BJ (cell line): ENCODE measurements at places on chromosomes 2 and 18. TPM values are rescaled to one million over a fixed set of nuclear protein-coding genes. Genes with fewer than 3 reads are reported as not detected.
A peak's percentile ranks its signal among the peaks of the same experiment; 100 is the strongest.

The RAMP1 gene
- polyA plus RNA-seq: 5.7 and 10.8 TPM in 2 replicates

The BCL11A gene
- polyA plus RNA-seq: 0.60 and 1.4 TPM in 2 replicates

The EHD3 gene
- 46.5 and 69.4 TPM in 2 replicates for polyA plus RNA-seq

- no peak for DNase-seq
Measured at GRCh38 chr2:231359441-231359840, 36.1 kb upstream of the B3GNT7 start.

- DNase-seq: no peak
Measured at GRCh38 chr2:62570861-62571698, 65.1 kb upstream of the TMEM17 start.

- DNase-seq: no peak
Measured at GRCh38 chr2:230591850-230592249, 120.8 kb upstream of the CAB39 start.

DNA sequence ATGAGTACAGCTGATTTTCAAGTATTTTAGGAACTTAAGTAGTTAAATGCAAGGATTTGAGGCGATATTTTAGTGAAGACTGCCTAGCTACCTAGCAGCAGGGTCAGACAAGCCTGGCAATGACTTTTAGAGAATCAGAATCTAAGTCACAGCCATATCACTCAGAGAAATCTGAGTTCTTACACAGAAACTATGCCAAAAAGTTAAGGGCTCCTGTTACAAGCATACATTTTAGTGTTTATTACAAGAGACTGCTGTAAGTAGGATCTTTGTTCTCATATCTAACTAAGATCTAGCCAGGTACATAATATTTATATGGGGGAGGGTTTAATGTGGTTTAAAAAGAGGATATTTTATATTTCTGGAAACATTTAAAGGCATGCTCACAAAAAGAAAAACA is 37.5 kb downstream of the MAP4K3 start:
- no peak for DNase-seq

GRCh38 chr2:164840458-164840929 is 1.1 kb downstream of the COBLL1 start:
- no peak for DNase-seq

GRCh38 chr2:83471655-83472054 is 987.4 kb downstream of the SUCLG1 start:
- DNase-seq: no peak

DNA sequence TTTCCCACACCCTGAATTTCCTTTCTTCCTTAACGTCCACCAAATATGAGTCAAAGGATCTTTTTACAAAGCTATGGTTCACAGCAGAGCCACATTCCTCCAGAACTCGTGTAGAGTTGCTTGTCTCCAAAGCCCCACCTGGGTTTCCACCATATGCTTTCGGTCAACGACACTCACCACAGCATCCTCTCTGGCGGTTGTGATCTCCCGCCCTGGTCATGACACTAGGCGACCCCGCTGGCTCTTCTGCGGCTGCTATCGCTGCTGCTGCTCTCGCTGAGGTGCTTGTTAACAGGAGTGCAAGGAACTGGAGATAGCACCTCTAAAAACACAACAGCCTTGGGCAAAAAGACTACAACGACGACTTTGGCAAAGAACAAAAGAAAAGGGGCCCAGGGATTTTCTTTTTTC is 340 bp downstream of the SLC40A1 start:
- DNase-seq: no peak

DNA sequence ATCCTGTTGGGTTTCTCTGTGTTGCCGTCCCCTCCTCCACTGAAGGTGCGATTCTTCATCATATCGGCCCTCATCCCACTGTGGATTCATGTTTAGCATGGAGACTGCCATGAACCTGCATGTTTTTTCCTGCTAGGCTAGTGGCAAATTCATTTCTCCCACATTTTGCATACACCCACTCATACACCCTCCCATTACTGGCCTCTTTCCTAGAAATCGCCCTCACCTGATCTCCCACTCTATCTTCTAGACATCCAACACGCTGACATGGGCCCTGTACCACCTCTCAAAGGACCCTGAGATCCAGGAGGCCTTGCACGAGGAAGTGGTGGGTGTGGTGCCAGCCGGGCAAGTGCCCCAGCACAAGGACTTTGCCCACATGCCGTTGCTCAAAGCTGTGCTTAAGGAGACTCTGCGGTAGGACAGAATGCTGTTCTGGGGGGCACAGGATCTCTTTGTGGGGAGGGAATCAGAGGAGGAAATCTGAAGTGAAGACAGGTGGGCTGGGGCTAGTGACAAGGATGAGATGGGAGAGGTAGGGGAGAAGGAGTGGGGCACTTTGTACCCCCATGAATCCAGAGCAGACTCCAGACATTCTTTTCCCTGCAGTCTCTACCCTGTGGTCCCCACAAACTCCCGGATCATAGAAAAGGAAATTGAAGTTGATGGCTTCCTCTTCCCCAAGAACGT is 17.7 kb downstream of the PRKAG3 start:
- no peak for DNase-seq

DNA sequence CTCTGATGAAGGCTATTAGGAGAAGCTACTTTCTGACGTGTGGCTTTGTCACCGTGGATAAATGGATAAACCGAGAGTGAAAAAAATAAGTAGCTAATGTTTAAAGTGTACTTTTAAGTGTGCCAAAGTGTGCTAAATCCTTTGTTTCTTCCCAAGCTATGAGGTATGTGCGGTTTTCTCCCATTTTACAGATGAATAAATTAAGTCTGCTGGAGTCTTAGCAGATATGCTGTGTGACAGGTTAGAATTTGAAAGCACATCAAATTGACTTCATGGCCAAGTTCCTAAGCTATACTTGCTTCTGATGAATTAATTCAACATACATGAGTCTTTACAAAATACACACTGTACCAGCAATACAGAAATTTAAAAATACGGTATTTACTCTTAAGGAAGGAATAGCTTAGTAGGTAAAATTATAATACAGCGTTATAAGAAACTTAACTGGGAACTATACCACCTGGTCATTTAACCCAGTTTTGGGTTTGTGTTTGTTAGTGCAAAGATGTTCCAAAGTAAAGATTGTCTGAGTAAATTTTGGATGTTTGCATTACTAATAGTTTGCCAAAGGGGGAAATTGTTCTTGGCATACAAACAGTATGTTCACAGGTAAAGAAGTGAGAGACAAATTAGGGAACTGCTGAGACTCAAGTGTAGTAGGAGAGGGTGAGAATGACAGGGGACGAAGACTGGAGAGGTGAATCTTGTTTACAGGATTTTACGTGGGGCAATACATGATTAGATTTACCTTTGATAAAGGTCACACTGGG is 1.4 kb downstream of the AGPS start:
- DNase-seq: no peak

GRCh38 chr2:9745153-9745899 is 97.9 kb upstream of the TAF1B start:
- DNase-seq: no peak

- DNase-seq: no peak
Measured at GRCh38 chr2:216084547-216084946, 2.8 kb downstream of the TMEM169 start.

GRCh38 chr2:160269803-160270570 is 69.9 kb upstream of the ITGB6 start:
- DNase-seq: peak; percentile 74

- no peak for DNase-seq
Measured at GRCh38 chr18:10340821-10341220, 113.6 kb upstream of the APCDD1 start.
